ENCODE measurements at places on chromosomes 1 and 21.

DNA sequence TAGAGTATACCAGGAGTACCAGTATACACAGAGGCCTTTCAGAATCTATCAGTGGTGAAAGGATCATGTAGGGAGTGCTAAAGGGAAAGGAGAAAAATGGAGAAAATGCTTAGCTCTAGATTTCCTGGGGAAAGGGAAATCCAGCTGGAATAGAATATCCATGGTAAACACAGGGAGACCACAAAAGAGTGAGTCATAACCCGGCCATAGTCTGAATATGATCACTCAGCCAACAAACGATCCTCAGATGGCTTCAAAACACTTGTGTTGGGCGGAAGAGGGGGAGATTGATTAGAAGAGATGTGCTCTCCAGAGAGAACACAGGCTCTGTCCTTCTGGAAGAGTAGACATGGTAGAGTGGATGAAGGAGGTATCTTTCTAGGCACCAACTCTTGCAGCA, 180.6 kb downstream of the PAPPA2 start:
- peak; percentile 57 for DNase-seq

- DNase-seq: peak; percentile 80
These were observed 26.9 kb downstream of the SPATA46 start for GRCh38 chr1:162349635-162350330.

GRCh38 chr1:56627636-56628039, 17.5 kb upstream of the PRKAA2 start:
- peak; percentile 80 for DNase-seq

- no peak for DNase-seq
These were observed 111.2 kb downstream of the CACNA1E start for GRCh38 chr1:181594553-181594952.

DNA sequence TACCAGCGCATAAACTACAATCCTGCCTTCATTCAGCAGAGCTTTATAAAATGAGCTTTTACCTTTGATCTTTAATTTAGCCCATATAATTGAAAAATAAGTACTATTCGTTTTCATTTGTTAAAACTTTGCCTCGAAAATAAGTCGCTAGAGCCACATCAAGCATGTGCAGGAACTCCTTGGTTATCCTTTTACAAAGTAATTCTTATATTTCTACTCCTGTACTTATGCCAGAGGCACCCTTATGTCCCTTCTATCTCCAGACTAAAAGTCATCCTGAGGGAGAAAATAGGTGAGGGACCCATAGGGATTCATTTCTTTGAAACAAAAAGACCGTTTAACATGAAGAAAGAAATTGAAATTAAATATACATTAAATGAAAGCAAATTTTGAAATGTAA, 278.2 kb upstream of the C1orf105 start:
- no peak for DNase-seq

DNA sequence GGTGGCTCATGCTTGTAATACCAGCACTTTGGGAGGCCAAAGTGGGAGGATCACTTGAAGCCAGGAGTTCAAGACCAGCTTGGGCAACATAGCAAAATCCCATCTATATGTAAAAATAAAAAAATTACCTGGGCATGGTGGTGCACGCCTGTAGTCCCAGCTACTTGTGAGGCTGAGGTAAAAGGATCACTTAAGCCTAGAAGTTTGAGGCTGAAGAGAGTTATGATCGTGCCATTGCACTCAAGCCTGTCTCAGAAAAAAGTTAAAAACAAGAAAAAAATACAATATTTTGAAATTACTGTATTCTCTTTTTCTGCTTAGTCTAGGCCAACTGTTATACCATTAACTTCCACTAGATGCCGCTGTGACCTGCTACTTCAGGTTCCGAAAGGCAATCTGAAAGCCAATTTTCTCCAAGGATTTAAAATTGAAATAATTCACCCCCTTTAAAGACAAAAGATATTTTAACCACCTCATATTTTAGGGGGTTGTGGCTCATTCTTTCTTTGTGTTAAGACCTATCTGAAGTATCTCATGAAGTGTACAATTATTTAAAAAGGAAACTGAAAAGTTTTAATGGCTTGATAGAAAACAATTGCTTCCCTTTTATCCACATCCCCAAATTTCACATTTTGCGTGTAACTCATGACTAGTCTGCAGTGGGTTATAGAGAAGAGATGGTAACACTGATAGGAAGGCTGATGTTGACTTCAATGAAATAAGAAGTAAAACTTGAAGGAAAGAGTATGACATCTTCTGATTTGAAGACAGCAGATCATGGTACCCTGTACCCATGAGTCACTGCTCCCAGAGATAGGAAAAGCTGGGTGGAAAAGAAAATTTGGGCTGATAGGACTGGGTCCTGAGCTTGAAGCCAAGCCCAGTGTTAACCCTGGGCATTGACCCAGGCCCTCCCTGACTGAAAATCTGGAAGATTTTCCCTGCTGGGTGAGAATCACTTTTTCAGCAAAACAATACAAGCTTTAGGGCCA, 24.4 kb upstream of the CLDN14 start:
- peak; percentile 78 for DNase-seq

DNA sequence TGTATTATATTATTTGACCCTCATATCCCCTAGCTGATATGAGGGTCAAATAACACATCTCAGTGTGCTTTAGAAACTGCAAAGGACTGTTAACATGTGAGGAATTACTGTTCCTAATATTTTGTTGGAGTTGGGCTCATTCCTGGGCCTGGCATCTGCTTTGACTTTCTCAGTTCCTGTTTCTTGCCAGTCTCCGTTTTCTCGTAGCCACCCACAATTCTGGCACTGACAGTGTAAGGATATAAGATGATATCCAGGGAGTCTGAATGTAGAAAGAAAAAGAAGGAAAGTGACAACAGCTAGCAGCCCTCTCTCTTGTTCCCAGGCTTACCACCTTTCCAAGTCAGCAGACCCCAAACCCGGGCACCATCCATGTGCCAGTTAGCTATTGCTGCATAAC, 54.4 kb upstream of the SCMH1 start:
- DNase-seq: no peak
